ENCODE measurements at places on chromosomes 7 and 10.

- no peak for DNase-seq
These were observed 341.2 kb downstream of the PTPRN2 start for GRCh38 chr7:158246272-158246959.

GRCh38 chr10:48400850-48401220, 94.4 kb downstream of the MAPK8 start:
- no peak for DNase-seq

- peak; percentile 46 for DNase-seq
These were observed 281.1 kb downstream of the CCDC3 start for GRCh38 chr10:12720217-12720981.

GRCh38 chr7:22549667-22550513, 49.9 kb upstream of the STEAP1B start:
- no peak for DNase-seq

DNA sequence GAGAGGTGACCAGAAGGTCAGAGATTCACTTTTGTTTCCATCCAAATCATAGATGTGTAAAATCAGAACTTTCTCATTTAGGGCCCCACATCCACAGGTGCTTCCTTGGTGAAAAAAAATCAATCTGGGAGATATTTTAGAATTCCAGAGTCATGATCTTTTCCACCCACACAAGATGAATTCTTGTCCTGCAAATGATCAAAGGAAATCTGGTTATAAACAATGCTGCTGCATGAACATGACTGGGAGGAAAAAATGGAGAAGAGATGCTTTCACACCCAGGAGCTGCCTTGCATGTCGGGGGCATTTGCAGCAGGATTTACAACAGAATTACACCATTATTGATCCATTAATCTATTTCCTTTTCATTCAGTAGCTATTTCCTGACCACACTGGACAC, 106.5 kb upstream of the TMEM72 start:
- no peak for DNase-seq

GRCh38 chr7:120273476-120273975, 551 bp downstream of the KCND2 start:
- DNase-seq, result no peak

- DNase-seq, result no peak
These were observed 129.9 kb upstream of the AGK start for GRCh38 chr7:141421306-141421705.
